ENCODE measurements at places on chromosomes 3 and 15. TPM values are rescaled to one million over a fixed set of nuclear protein-coding genes. Genes with fewer than 3 reads are reported as not detected.

GBE1 gene
- 5.2 TPM for polyA plus RNA-seq

HYAL3 gene
- polyA plus RNA-seq: 8.3 TPM

RYR3 gene
- 0.19 TPM for polyA plus RNA-seq

LRRC2 gene
- polyA plus RNA-seq: 1.2 TPM

NEK10 gene
- not detected for polyA plus RNA-seq

LMAN1L gene
- not detected for polyA plus RNA-seq

DNA sequence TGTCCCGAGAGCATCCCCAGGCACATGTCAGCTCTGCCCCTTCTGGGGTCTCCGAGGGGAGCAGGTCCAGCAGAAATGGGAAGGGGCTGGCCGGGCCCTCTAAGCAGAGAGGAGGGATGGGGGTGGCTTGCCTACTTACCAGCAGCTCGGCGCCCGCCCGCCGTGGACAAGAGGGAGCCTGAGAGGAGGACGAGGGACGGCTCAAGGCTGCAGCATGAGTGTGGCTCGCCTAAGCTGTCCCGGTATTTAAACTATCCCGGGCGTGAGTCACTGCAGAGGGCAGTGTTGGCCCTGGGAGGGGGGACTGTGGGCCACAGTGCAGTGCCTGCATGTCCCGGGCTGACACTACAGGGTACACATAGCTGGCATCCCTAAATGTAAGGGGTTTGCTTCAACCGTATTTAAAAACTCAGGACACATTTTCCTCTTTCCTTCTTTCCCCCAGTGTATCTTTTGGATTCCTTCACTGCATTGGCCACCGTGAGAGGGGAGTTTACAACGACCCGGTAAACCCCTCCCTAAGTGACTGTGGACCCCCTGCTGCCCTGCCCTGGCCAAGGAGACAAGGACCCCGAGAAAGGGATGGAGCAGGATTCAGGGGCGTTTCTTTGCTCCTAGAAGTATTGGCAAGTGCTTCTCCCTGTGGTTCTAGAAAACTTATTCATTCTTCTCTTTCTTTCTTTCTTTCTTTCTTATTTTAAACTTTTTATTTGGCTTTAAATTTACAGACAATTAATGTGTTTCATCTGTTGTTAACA is at the start of gene LRRC15:
LRRC15 (minus strand) TSS at position 222 of the 758 bp plus-strand sequence. CDS start 8,700 bp downstream, outside the sequence.
- DNase-seq: peak; percentile 6

- DNase-seq: no peak
These were observed 67.3 kb upstream of the GLCE start for GRCh38 chr15:69093127-69093526.

DNA sequence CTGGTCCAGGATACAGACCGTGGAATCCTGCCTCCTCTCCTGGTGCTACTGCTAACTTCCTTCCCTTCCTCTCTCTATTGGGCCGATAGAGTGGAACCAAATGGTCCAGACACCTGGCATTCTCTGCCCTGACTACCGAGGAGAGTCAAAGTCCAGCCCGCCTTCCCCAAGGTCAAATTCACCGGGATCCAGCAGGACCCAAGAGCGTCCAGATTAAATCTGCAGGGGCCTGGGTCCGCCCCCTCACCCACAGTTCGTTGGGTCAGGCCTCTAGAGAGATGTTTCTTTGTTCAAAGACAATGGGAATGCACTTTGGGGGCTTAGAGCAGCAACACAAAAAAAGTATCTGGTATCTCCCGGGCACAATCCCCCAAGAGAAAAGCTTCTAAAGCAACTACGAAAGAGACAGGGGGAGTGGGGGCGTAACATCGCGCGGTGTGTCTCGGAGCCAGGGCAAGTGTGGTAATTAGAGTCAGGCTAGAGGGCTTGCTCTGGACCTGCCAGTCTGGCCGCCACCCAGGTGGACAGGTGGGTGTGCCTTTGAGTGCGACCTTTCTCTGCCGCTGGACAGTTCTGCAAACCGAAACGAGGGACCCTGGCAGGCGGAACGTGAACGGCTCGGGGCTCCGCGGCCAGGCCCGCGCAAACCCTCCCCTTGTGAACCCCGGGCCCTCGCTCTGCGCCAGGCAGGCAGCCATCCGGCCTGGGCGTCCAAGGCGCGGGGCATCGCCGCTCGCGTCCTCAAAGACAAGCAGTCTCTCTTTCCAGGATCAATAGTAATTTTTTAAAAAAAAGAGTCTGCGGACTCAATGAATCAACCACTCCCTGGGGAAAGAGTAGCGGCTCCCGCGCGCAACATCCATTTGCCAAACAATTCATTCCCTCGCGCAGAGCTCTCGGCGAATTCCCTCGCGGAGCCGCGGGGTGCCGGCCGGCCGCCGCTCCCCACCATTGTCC is 806 bp downstream of the KLHL25 start:
- peak; percentile 63 for DNase-seq

DNA sequence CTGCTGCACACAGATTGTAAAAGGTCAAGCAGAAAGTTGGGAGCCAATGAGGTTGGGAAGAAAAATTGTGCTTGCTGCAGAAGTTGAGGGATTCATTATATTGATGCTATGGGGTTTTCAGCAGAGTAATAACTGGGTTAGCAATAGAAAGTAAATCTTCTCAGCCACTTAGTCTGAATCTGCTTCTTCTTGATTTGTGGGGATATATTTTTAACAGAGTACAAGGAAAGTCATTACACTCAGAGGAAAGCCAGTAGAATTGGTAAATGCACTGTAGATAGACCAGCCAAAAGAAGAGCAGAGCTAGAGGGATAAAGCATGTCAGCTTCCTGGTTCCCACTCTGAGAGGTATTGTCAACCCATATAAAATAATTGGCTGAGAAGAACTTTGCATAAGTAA is 663.6 kb downstream of the NLGN1 start:
- no peak for DNase-seq

- no peak for DNase-seq
These were observed 35.5 kb downstream of the C3orf80 start for GRCh38 chr3:160260587-160261270.

DNA sequence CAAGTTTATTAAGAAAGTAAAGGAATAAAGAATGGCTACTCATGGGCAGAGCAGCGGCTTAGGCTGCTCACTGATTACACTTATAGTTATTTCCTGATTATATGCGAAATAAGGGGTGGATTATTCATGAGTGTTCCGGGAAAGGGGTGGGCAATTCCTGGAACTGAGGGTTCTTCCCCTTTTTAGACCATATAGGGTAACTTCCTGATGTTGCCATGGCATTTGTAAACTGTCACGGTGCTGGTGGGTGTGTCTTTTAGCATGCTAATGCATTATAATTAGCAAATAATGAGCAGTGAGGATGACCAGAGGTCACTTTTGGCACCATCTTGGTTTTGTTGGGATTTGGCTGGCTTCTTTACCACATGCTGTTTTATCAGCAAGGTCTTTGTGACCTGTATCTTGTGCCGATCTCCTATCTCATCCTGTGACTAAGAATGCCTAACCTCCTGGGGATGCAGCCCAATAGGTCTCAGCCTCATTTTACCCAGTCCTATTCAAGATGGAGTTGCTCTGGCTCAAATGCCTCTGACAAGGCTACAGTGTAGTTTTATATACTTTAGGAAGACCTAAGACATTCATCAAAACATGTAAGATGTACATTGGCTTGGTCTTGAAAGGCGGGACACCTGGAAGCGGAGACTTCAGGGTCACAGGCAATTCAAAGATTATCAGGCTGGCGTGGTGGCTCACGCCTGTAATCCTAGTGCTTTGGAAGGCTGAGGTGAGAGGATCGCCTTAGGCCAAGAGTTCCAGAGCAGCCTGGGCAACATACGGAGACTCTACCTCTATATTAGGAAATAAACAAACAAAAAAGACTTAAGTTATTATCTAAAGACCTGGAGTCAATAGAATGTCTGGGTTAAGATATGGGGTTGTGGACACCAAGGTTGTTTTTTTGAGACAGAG is 3.2 kb upstream of the BLOC1S6 start:
- DNase-seq: peak; percentile 32

- DNase-seq: peak; percentile 28
These were observed 49.5 kb downstream of the SMAD6 start for GRCh38 chr15:66751579-66751978.

DNA sequence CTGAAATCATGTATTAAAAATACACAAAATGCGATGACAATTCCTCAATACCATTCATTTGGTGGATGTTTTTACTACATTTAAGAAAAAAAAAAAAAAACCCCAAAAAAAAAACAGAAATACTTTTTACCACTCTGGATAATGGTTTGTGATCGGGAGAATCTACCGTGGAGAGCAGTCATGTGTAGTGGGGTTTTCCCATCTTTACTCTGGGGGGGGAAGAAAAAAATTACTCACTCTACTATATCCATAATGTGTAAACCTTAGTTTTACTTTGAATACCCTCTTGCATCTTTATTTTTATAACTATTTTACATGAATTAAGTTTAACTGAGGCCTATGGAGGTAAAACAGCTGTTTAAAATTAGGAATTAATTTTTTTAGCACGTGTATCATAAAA is 83.3 kb downstream of the ANKRD28 start:
- DNase-seq: no peak

DNA sequence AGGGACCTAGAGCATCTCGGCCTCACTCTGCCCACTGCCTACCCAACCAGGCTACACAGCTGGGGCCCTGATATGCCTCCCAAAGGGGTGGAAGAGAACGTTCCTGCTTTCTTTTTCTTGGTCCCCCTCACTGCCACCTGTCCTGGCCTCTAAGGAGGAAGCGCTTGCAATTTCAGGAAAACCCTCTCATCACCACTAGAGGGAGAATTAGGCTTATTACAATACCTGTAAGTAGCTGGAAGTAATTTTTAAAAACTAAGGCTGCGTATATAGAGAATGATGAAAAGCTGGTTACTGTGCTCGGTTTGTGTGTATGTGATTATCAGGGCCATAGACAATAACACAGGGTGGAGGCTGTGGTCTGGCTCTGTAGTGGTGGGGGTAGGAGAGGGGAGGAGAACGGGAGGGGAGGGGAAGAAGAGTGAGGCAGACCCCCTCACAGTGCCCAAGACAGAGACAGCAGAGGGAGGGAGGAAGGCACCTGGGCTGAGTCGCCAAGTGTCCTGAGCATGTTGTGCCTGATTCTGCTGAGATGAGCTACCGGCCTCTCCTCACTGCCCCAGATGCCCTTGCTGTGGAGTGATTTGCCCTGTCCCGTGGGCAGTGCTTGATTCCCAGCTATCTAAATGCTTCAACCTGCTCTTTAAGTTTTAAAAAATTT is 3.3 kb downstream of the GABRG3 start:
- DNase-seq: no peak
